ENCODE measurements at places on chromosomes 6 and 20.
A peak's percentile ranks its signal among the peaks of the same experiment; 100 is the strongest.

- peak; percentile 69 for DNase-seq
Measured at GRCh38 chr6:32868257-32868788, 14.3 kb downstream of the PSMB9 start.

DNA sequence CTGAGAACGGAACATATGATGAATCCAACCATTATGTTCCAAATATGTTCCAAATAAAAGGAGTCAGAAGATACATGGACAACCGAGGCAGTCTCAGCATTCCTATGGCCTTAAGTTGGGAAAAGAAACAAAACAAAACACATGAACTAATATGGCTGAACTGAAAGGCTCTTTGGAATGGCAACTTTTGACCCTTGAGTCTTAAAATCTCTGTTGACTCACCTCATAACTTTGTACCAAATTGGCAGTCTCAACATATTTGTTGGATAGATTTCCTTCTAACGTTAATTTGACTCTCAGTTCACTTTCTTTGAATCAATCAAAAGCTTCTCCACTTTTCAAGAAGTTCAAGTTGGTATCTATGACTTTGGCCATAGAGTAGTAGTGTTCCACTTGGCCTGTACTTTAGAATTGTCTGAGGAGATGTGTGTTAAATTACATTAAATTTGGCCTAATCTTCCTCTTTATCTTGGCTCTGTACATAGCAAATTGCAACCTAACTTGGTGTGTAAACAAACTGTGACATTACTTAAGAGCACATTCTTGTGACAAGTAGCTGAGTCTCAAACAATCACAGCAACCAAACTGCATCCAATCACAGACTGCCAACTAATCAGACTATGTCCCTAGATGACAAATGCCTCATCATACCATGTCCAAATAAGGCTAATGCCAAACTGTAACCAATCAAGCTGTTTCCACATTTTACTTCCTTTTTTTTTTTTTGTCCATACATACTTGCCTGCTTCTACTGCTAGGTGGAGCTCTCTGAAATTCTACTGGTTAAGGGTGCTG, 208.8 kb downstream of the BMP2 start:
- no peak for DNase-seq

- peak; percentile 77 for DNase-seq
Measured at GRCh38 chr6:111952821-111953540, 79.7 kb upstream of the FYN start.

DNA sequence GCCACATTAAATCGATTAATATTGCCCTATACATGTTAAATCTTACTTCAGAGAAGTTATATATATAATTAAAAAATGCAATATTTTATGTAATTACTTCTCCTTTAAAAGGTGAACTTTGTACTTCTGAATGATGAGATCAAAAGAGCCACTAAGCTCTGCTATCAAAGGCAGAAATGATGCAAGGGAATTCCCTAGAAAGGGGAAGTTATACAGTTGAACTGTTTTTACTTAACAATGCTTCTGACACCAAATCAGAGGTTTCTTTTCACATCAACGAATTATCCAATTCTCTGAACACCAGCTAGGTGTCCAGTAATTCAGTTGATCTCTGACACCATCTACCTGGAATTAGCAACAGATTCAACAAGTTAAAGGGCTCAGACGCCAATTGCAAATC, 319.9 kb upstream of the TSHZ2 start:
- DNase-seq: no peak

- DNase-seq: peak; percentile 66
Measured at GRCh38 chr6:112330071-112330878, 16.9 kb upstream of the RFPL4B start.

- no peak for DNase-seq
Measured at GRCh38 chr20:661474-662270, 8.7 kb upstream of the SRXN1 start.

DNA sequence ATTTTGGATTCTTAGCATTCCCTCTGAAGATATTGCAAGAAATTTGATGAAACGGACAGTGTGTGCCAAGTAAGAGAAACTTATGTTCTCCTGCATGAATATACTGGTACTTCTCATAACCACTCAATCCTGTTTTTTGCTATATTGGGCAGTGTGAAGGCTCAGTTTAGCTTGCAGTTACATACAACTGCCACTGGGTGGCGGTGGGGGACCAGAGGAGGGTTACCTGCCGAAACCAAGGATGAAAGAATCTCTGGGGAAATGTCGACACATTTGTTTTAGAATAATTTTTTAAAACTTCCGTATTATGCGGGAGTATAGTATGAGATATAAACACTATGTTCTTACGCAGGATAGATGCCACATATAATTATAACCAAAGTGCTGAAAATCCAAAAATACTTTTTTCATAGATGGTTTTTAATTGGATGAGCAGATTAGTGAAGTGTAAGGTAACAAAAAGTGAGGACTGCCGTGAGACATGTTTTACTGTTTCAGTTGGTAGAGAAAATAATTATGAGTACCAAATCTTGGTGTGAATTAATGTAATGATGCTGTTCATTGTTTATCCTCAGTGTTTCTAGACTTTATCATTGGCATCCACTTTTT, 9.7 kb downstream of the TRMT11 start:
- DNase-seq: peak; percentile 57

GRCh38 chr6:169097381-169097959, 156.2 kb downstream of the THBS2 start:
- peak; percentile 81 for DNase-seq

GRCh38 chr6:27553123-27553904, 80.4 kb upstream of the ZNF184 start:
- DNase-seq: peak; percentile 53

GRCh38 chr6:36679043-36679833, 724 bp downstream of the CDKN1A start:
- peak; percentile 43 for DNase-seq

DNA sequence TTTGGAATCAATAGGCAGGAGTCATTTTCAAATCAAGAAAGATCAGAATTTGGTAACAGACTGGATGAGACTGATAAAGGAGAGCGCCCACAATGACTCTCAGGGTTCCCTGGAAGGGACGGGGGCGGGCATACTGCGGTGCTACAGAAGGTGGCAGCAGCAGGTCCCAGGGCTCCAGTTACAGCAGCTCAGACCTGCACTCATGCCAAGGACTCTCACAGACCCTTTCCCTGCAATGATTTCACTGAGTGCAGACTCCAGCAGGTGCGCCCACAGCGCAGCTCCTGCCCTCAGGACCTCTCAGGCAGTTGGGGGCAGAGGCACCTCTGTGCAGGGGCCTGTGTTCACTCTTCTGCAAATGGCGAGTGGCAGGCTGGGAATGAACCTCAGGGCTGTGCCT, 359.8 kb downstream of the ZFAND3 start:
- DNase-seq: no peak

GRCh38 chr6:71346334-71346694, 57.7 kb downstream of the OGFRL1 start:
- no peak for DNase-seq

DNA sequence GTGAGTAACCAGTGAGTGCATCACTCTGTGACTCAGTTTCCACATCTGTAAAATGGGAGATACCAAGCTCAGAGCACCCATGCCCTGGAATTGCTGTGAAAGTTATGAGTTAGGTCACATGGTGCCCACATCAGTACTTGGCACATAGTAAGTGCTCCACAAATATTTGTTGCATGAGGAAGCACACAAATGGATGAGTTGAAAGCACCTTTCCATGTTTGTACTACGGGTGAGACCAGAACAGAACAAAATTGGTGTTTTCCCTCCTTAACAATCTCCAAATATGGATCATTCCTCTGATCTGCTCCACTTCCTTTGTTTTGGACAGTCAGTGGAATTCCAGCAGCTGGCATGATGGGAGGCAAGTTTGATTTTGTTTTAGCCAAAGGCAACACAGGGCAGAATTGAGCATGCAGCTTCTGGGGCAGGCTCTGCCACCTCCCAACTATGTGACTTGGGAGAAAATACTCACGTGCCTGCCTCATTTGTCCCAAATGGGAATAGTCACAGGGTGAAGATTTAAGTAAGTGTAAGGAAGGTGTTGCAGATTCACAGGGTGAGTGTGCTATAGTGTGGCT, 503.7 kb upstream of the SULF2 start:
- no peak for DNase-seq

- DNase-seq: no peak
Measured at GRCh38 chr20:48171626-48172356, 386.5 kb upstream of the SULF2 start.

- DNase-seq: no peak
Measured at GRCh38 chr20:21583486-21584168, 69.8 kb upstream of the NKX2-2 start.

GRCh38 chr6:167152862-167153261, 4.9 kb downstream of the GPR31 start:
- DNase-seq: no peak

- DNase-seq: peak; percentile 58
Measured at GRCh38 chr6:6654599-6655575, 66.4 kb downstream of the LY86 start.

- DNase-seq: no peak
Measured at GRCh38 chr20:5342021-5342420, 25.3 kb upstream of the PROKR2 start.

DNA sequence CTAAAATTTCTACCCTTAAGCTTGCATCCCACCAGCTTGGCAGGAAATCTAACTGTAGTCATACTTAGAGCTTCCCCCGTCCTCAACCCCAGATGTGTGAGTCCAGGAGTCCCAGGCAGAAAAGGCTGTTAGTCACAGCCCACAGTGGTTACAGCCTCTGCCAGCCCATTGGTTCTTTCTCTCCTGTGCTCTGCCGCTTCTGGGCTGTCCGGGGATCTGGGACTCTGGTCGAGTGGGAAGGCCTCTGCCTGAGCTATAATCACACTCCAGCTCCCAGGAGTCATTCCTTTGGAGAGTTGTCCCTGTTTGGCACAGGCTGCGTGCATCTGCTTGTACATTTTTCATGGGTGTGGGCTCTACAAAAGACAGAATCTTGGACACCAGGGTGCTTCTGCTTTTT, 45.6 kb upstream of the FYN start:
- peak; percentile 84 for DNase-seq

GRCh38 chr6:167676666-167677421, 149.9 kb upstream of the AFDN start:
- DNase-seq: no peak

DNA sequence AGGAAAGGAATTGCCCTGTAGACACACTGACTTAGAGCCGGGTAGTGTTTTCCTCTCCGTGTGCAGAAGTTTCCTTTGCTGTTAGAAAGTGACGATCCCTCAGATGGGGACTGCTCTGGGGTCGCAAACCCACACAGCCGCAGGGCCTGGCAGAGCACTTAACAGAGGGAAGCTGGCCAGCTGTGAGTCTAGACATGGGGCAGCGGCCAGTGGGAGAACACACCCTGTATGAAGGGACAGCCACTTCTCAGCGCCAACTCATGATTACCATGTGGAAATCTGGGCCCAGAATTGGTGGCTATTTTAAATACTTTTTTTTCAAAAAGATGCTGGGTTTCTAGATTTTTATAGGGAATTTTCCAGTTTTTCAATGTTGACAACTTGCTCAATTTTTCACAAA, 39.4 kb downstream of the SLC9A8 start:
- DNase-seq: no peak

DNA sequence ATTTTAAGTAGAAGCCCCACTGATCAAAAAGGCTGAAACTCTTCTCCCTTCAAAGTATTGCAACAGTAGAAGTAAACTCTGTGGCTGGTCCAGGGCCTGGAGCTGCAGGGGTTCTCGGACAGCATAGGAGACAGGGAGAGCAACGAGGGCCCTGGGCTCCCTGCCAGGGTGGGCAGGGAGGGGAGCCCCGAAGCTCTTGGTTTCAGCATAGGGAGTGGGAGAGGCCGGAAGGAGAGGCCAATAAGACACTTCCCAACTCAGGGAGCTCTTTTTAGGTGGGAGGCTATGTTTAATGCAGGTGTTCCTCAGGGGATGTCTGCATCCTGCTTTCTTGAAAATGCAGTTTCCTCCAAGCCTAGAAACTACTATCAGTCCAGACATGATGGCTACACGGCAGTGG, 91.1 kb downstream of the LY86 start:
- DNase-seq: no peak

DNA sequence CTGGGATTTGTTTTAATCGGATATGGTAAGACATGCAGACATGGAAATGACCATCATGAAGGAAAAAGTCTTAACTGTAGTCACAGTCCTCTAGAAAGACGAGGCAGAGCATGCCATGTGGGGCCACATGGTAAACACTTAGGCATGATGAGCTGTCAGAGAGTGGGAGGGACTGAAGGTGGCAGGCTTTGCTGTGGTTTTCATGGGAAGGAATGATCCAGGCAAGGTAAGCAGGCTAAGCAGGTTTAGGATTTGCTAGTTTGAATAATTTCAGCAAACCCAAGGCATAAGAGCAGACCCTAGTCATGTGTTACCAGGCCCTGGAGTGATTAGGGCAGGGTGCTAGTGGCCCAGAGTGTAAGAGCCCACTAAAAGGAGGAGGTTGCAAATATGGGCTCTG, 47.2 kb upstream of the STMND1 start:
- DNase-seq: no peak

GRCh38 chr6:41581381-41581991, 35.3 kb downstream of the FOXP4 start:
- DNase-seq: peak; percentile 82

- peak; percentile 40 for DNase-seq
Measured at GRCh38 chr6:144349690-144350527, 64.8 kb downstream of the UTRN start.

Measured in fibroblast of skin of right quadriceps (primary cell).